ENCODE measurements at places on chromosomes 16 and 17.

DNA sequence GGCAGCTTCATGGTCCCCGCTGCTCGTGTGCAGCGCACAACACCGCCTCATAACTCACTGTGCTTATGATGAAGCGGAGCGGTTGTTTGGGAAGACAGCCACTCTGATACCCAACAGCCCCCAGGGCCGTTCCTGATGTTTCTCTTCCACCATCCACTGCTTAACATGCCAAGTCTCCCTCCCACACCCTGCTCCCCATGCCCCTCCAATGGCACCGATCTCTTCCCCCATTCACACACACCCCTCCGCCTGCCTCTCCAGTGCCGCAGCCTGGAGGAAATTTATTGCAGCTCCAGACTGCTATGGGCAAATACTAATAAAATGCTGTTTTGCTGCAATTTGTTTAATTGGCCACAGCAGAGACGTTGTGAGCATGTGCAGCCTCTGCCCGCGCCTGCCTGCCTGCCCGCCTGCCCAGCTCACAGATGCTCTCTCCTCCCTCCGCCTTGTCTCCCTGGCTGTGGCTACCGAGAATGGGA lies 80.3 kb upstream of the LHX1 start:
- DNase-seq = no peak

- no peak for DNase-seq
These were observed 173.3 kb downstream of the MRTFB start for GRCh38 chr16:14244196-14245010.

GRCh38 chr17:33016920-33017319 lies 25.3 kb downstream of the SPACA3 start:
- no peak for DNase-seq

DNA sequence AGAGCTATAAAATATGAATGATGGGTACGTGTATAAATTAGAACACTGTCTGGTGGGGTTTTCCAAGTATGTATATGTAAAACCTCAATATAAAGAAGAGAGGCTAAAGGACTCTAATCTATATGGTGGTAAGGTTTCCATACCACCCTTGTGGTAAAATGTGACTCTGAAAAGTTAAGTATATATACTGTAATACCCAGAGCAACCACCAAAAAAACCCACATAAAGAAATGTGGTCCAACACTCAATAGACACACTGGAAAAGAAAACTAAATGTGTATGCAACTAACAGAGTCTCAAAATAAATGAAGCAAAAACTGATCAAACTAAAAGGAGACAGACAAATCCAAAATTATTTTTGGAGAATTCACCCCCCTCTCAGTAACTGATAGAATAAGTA lies 72.2 kb downstream of the XPO6 start:
- no peak for DNase-seq

Measured in suppressor macrophage treated with lipopolysaccharide for 4 hours (primary cell).